ENCODE measurements at places on chromosomes 4 and X. TPM values are rescaled to one million over a fixed set of nuclear protein-coding genes. Genes with fewer than 3 reads are reported as not detected.

SLC9B2 gene
- 3.2 TPM for total RNA-seq

ERAS gene
- not detected for total RNA-seq

FAM47E gene
- 0.66 TPM for total RNA-seq

NIPAL1 gene
- total RNA-seq, result 9.2 TPM

GNRHR gene
- not detected for total RNA-seq

CENPVL1 gene
- total RNA-seq, result 5.2 TPM

ANK2 gene
- total RNA-seq, result 23.8 TPM

SH2D1A gene
- not detected for total RNA-seq
